Stimulated activated CD4-positive, alpha-beta T cell treated with anti-CD3 and anti-CD28 coated beads, Interleukin-4, amount 100 ng/mL, for 48 hours (primary cell): ENCODE measurements at places on chromosomes 7 and 10.

- DNase-seq: no peak
Measured at GRCh38 chr7:754531-755412, 27.7 kb upstream of the PRKAR1B start.

DNA sequence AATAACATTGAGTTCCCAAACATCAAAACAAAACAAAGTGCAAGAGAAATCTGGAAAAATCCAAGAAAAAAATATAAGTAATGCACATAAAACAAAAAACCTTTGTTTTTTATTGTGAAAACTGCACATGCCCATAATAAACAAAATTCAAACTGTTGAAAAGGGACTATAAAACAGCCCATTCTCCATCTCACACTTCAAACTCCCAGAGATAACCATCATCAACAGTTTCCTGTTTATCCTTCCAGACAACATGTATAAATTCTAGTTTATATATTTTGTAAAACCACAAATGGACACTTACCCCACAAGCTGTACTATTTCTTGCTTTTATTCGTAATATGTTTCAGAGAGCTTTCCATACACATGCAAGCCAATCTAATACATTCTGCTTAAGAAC is 79.3 kb downstream of the DPY19L1 start:
- DNase-seq: no peak

DNA sequence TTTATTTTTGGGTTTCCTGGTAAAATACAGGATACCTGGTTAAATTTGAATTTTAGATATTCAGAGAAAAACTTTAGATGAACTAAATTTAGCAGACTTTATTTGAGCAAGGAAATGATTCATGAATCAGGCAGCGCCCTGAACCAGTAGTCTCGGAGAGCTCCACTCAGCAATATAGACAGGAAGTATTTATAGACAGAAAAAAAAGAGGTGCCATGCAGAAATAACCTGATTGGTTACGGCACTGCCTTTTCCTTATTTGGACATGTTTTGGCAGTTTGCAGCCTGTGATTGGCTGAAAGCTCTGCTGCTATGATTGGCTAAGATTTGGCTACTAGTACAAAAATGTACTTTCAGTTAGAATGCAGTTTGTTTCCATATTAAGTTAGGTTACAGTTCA is 198.3 kb upstream of the DKK1 start:
- no peak for DNase-seq

DNA sequence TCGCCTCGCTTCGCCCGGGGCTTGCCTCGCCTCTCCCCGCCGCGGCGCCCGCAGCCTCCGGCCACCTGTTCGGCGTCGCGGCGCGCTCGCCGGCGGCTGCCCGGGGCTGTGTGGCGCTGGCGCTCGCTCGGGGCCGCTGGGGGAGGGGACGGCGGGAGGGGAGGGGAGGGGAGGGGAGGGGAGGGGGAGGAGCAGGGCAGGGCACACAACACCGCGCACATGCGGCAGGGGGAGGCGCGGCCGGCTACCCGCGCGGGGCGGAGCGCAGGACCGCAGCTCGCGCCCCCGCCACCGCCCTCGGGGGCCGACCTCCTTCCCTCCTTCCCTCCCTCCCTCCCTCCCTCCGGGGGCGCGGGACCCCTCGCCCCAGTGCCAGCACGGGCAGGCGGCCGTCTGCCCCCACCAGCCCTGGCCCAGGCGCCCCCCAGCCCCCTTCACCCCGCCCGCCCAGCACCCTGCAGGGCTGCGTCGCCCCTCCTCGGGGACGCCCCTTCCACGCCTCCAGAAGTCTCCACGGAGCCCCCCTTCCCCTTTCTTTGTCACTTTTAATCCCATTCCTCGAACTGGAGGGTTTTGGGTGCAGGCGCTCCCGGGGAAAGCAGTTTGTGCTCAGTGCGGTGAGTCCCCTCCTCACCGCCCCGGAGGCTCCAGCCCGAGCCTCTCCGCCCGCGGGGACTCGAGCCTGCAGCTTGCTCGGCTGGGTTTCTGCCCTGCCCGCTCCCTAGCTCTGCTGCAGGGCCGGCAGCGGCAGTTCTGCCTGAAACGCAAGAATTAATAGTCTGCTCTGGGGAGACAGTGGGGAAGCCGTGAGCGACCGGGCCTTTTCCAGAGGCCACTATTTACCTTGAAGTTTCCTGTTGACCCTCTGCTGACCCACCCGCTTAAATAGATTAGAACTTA is at the start of gene PARD3:
Gene PARD3 (minus strand): TSS at position 112 of the 900 bp plus-strand sequence. CDS start 301 bp downstream, outside the sequence.
- no peak for DNase-seq

DNA sequence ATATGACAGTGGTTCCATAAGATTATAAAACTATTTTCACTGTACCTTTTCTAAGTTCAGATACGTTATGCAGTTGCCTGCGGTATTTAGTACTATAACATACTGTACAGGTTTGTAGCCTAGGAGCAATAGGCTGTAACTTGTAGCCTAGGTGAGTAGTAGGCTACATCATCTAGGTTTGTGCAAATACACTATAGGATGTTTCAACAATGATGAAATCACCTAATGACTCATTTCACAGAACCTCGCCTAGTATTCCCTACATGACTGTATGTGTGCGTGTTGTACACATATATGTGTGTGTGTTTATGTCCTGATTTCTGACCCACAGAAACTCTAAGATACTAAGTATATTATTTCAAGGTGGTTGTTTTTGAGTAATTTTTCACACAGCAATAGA is 139.0 kb downstream of the HERPUD2 start:
- DNase-seq: no peak

GRCh38 chr7:44193011-44193802 is 4.0 kb upstream of the GCK start:
- no peak for DNase-seq

DNA sequence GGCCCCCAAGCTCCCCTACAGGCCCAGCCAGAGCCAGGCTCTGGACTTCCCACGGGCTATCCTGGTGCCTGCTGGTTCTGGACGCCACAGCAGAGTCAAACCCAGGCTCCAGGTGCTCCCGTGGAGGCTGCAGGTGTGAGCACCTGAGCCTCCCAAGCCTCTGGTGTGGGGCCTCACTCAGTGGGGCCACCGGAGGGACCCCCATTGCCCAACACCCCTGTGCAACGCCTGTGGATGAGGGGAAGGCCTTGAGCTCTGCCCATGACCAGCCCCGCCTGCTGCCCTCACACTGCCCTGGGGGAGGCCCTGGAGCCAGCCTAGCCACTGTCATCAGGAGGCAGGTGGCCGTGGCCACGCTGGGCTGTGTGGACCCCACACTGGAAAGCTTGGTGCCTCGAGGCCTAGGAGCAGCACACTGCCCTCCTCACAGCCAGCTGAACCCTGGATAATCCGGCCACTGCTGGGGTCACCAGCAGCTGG is 229.3 kb downstream of the MAD1L1 start:
- DNase-seq: no peak

DNA sequence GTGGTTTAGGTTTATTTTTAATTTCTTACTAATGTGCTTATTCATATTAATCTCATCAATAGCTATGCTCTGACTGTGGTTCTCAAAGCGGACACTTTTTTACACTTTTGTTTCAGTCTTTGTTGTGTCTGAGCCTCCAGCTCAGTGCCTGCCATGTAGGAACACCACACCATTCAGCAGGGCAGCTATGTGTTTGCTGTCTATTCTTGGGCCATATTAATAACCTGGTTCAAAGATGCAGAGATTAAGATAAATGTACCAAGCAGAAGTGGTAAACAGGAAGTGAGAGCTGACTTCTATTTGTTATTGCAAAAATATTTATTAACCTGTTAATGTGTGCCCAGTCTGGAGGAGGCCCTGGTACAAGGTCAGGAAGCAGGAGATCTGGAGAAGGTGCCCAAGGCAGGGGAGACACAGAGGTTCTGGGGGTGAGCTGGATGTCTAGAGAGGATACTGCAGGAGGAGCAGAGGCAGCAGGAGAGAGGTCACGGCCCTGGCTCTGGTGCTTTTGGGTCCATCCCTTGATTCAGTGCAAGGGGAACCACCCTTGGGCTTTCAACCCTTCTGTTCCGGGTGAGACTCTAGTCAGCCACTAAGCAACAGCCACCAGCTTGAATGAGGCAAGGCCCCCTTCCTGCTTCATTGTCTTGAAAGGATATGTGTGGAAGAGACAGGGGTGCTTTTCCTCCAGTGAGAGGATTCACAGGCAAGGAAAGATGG is 1.9 kb downstream of the TBXAS1 start:
- no peak for DNase-seq

- DNase-seq: no peak
Measured at GRCh38 chr7:155725006-155725355, 80.5 kb downstream of the RBM33 start.

DNA sequence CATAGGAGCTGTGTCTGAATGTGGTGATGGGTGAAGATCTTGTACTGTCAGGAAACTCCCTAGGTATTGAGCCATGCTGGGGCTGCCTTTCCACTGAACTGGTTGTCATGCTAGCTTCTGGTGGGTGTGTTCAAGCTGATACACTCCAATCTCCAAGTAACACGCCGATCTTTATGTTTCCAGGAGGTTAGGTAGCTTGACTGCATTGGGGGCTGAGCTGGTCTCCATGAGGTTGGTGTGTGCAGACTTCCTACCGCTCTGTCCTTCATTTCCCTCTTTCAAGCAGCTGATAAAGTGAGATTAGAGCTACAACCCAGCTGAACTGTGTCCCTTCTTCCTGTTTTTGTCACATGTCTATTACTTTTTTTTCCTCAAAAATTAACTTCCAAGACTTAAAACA is 265.5 kb downstream of the ANKRD30A start:
- no peak for DNase-seq

DNA sequence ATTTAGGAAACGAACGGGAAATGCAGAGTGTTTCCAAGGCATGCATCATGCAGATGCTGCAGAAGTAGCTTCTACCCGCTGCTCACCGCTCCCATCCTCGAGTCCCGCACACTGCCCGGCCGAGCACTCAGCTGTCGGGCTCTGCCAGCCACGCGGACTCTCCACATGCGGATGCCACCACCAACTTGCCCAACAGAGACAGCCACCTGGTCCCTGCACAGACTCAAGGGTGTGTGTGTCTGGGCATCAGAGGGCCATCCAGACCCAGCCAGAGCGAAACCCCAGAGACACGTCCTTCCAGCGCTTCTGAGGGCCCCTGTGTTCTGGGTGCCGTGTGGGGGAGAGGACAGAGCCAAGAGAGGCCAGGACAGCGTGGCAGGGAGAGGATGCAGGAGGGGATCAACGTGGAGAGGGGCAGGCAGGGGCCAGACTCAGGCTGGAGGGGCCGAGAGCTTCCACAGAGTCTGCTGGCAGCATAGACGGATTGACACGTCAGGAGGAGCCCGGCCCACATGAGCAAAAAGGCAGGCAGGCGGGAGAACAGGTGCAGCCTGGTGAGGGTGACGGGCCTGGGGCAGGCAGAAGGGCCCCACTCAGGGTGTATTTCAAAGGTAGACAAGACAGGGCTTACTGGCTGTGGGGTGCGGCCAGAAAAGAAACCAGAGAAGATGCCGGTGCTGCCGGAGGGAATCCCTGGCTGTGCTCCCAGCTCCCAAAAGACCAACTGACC is 18.3 kb downstream of the GPER1 start:
- DNase-seq: no peak
